ENCODE measurements at places on chromosomes 11 and 22.

- DNase-seq = no peak
Measured at GRCh38 chr22:46941968-46942798, 179.7 kb downstream of the TBC1D22A start.

- DNase-seq = peak; percentile 35
Measured at GRCh38 chr11:57274904-57275498, 38.0 kb upstream of the APLNR start.

GRCh38 chr11:103901656-103902055, 134.8 kb upstream of the DDI1 start:
- no peak for DNase-seq

DNA sequence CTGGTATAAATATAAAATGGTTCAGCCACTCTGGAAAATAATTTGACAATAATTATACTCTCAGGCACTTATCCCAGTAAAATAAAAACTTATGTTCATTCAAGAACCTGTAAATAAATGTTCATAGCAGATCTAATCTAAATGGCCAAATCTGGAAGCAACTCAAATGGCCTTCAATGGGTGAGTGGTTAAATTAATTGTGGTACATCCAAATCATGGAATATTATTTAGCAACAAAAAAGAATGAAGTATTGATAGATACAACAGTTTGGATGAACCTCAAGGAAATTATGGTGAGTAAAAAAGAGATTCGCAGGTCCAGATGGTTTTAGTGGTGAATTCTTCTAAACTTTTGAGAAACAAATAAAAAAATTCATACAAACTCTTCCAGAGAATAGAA, 287.0 kb upstream of the ZC3H12C start:
- DNase-seq = no peak

DNA sequence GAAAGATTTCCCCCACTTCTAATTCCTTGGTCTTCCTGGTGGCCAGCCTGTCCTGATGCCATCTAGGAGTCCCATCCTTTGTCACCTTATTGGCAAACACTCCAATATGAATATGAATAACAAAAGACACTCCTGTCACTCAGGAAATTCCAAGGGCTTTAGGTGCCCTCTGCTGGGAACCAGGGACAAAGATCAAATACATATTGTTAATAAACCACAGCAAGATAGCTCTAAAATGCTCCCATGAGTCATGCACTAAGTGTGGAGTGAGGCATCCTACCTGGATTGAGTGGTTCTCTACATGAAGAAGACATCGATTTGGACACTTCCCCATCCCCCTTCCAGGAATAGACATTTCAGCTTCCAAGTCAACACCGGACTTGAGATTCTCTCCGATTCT, 823.6 kb downstream of the TBC1D22A start:
- no peak for DNase-seq

DNA sequence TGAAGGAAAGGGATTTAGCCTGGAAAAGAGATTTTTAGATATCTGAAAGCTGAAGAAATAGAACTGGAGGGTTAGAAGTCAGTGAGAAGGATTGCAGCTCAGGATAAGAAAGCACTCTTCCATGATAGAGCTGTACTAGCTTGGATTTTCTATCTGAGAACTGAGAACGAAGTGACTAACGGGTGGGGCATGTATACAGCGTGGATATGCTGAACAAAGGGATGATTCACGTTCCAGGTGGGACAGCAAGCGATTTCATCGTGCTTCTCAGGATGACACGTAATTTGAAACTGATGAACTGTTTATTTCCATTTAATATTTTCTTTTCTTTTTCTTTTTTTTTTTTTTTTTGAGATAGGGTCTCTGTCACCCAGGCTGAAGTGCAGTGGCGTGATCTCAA, 53.0 kb downstream of the GRAMD1B start:
- no peak for DNase-seq

DNA sequence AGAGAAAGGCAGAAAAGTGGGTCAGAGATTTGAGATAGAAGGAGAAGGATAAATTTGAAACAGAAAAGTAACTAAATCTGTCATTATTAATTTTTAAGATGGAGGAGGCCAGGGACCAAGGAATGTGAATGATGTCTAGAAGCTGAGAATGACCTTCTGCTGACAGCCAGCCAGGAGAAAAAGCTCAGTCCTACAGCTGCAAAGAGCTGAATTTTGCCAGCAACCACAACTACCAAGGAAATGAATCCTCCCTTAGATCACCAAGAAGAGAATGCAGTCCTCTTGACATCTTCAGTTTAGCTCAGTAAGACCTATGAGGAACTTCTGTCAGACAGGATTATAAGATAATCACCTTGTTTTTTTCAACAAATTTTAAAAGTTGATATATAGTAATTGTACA, 538.2 kb downstream of the LRRC4C start:
- DNase-seq = no peak

- DNase-seq = no peak
Measured at GRCh38 chr11:87148749-87149148, 111.0 kb downstream of the TMEM135 start.

DNA sequence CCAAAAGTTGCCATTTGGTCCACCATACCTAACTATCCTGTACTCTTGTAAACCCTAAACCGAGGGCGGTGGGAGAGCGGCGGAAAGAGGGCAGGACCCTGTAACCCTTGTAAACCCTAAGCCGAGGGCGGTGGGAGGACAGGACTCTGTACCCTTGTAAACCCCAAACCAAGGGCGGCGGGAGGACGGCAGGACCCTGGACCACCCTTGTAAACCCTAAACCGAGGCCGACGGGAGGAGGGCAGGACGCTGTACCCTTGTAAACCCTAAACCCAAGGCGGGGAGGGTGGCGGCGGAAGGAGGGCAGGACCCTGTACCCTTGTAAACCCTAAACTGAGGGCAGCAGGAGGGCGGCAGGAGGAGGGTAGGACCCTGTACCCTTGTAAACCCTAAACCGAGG, 12.5 kb upstream of the OR52I2 start:
- DNase-seq = no peak

GRCh38 chr22:28506150-28506535, 173.5 kb downstream of the TTC28 start:
- no peak for DNase-seq

GRCh38 chr11:92839450-92839849, 130.0 kb upstream of the MTNR1B start:
- no peak for DNase-seq

DNA sequence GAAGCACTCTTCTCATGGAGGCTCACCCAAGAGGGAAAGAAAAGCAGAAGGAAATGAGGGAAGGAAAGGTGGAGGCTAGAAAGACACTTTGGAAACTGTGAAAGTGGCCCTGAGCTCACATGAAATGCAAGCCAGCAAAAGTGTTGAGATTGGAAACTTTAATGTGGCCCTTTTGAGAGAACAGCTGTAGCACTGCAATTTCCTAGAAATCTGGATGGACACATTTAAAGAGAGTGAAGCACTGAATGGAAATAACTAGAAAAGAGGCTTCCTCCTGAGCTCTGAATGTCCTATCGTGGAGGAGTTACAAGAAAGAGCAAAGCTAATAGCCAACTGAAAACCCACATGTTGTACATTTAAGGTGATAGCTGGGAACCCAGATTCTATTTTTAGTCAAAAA, 56.0 kb downstream of the LIF start:
- DNase-seq = no peak

GRCh38 chr22:23498811-23499798, 81.0 kb downstream of the IGLL1 start:
- no peak for DNase-seq

DNA sequence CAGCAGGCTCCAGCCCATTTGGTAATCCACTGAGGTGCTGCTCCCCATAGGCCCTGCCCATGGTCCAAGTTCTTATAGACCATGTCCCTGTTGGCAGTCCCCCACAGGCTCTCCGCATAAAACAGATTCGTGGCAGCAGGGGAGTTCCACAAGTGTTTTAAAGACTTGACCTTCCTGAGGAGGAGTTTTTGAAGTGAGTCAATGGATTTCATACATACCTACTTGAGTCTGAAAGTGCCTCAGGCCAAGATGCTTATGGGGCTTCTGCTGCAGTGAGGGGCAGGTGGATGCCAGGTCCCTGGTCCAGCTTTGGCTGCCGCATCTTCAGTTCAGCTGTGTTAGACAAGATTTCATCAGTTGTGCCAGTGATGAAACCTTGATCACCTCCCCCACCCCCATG, 43.3 kb downstream of the CABIN1 start:
- DNase-seq = no peak

DNA sequence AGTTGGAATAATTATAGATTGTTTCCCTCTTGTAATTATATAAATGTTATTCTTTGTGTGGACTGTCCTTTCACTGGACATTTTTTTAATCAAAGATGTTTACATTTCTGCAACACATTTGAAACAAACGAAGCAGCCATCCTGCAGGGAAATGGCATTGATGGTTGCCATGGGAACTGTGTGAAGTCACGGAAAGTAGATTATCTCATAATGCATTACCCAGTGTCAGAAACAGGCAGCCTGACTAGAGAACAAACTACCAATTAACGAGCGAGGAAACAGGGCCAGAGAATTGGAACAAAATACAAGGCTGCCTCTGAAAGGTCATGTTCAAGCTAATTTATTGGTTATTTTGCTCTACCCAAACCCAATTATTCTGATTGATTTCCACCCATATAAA, 96.9 kb upstream of the LARGE1 start:
- no peak for DNase-seq

DNA sequence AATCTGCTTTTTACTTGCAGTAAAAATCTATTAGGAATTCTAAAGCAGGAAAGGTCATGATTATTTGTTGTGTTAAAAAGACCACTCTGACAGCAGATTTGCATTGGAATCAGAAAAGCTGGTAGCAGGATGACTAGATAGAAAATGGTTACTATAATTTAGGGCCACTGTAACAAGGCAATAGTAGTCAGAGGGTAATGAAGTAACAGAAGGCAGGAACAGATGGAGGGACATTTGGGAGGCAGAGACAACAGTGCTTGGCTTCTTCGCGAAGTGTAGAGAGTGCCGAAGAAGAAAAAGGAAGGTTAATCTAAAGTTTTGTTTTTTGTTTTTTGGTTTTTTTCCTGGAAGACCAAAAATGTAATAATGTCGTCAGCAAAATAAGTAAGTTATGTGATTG, 129.8 kb upstream of the SLC5A12 start:
- no peak for DNase-seq

DNA sequence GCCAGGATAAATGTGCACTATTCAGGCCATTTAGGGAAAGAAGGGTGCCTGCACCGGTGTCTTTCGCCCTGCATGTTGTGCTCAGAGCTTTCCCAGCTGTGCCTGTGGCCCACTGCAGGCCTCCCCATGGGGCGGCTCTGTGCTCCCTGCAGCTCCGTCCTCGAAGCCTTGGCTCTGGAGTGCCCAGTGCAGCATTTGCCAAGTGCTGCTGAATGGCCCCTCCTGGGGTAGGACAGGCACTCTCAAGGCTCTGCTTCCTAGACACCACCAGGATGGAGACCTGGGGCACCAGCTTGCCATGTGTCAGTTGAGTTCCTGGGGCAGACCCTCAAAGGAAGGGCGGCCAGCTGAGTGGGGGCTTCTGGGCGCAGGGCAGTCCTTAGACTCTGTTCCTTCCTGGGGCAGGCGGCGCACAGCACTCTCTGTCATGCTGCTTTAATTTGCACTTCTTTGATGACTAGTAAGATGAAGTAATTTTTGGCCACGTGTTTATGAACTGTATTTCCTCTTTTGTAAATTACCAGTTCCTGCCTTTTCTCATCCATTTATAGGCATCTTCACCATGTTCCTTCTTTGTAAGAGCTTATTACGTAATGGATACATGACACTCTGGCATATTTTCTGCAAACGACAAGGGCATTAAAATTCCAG, 32.1 kb upstream of the GNB1L start:
- peak; percentile 72 for DNase-seq

- DNase-seq = no peak
Measured at GRCh38 chr11:96033095-96033494, 109.2 kb upstream of the MTMR2 start.

DNA sequence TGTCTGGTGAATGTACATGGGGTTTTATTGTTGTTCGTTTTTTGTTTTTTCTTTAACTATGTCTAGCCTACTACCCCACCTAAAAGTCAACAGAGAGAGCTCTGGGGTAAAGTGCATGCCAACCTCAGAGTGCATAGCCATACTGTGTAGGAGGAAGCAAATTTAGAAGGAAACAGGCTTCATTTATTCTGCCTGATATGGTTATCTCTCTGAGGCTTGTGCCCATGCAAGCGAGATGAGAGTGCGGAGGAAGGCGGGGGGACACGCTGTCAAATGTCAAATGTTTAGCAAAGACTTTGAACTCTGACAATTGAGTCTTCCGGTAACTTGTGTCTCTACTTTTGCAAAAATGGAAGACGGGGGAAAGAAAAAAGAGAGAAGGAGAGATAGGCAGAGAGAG, 295.5 kb downstream of the ETS1 start:
- no peak for DNase-seq

- peak; percentile 26 for DNase-seq
Measured at GRCh38 chr11:35859301-35859700, 84.6 kb upstream of the LDLRAD3 start.

DNA sequence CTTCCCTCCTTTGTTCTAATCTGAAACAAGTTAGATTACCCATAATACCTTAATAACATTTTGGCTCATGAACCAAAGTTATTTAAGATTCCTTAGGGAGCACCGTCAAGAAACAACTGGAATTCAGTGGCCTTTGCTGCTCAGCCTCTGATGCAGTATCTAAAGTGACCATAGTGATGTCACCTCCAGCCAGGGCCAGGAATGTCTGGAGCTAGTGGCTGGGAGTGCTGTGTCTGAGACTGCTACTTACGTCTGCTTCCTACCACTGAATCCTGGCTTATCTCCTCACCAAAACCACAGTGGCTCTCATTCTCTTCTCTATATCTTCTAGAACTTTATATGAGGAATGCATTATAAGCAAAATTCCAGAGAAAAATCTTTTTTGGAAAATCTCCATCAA, 658.0 kb downstream of the DLG2 start:
- peak; percentile 0 for DNase-seq

DNA sequence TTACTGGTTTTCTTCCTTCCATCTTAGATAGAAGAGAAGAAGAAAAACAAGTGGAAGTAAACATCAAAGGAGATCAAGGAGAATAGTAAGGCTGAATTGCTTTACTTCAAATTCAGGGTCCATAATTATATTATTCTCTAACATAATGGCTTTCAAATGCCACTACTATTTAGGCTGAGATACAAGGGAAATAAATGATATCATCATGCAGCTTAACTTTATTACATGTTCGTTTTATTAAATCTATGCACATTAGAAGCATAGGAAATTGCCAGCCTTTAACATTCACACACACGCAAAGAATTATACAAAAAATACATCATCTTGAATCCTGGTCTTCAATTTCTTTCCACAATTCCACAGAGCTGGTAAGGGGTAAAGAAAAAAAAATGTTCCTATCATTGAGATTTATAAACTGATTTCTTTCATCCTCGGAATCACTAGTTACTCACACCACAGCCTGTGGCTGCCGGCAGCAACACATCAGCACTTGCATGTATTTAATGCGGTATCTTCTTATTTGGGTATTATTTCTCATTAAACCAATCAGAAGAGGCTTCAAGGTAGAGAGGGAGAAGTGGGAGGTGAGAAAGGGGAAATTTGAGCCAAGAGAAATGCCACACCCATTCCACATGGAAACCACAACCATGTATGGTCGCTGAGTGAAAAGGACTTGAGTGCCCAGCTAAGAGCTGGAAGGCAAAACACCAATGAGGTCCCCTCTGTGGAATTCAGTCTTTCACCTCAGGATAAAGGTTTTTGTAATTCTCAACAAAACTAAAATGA, 26.3 kb downstream of the SYTL2 start:
- DNase-seq = no peak
